ENCODE measurements at places on chromosomes 2 and 18. TPM values are rescaled to one million over a fixed set of nuclear protein-coding genes. Genes with fewer than 3 reads are reported as not detected.

DNA sequence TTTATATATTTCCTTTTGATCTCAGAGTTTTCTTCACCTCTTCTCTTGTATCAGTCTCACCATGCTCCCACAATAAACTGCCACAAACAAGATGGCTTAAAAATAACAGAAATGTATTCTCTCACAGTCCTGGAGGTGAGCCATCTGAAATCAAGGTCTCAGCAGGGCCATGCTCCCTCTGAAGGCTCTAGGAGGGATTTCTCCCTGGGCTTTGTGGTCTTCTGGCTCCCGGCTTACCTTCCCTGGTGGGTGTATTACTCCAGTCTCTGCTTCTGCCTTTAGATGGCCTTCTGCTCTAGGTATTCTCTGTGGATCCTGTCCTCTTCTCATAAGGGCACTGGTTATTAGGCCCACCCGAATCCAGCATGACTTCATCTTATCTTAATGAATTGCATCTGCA is 994.7 kb upstream of the POU3F3 start:
- DNase-seq, result no peak

DNA sequence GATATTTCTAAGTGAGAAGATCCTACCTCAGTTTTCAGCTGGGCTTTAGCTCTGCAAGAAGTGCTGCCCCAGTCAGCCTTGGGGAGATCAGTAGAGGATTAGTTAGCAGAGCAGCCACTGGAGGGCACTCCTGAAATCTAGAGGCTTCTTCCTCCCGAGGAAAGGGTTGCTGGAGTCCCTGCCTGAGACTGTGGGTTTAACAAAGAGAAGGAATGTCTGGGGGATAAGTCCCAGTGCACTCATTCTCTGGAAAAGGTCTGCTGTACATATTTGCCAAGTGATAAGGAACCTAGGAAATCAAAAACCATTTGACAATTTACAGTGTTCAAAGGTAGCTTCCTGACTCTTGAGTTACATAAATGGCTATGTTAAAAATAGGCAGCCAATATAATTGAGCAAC is 207.2 kb downstream of the SLC8A1 start:
- DNase-seq, result peak; percentile 64

GRCh38 chr2:113237604-113238160 is 41.0 kb downstream of the PAX8 start:
- DNase-seq, result no peak

- DNase-seq, result peak; percentile 20
Measured at GRCh38 chr2:11417946-11418585, 47.9 kb downstream of the E2F6 start.

LRRTM4 gene
- total RNA-seq, result 0.29 TPM

SLC23A3 gene
- 0.86 TPM for total RNA-seq

CDH19 gene
- not detected for total RNA-seq

LYG1 gene
- total RNA-seq, result not detected

GRCh38 chr2:1973636-1974035 is 229.3 kb upstream of the PXDN start:
- DNase-seq, result no peak

DNA sequence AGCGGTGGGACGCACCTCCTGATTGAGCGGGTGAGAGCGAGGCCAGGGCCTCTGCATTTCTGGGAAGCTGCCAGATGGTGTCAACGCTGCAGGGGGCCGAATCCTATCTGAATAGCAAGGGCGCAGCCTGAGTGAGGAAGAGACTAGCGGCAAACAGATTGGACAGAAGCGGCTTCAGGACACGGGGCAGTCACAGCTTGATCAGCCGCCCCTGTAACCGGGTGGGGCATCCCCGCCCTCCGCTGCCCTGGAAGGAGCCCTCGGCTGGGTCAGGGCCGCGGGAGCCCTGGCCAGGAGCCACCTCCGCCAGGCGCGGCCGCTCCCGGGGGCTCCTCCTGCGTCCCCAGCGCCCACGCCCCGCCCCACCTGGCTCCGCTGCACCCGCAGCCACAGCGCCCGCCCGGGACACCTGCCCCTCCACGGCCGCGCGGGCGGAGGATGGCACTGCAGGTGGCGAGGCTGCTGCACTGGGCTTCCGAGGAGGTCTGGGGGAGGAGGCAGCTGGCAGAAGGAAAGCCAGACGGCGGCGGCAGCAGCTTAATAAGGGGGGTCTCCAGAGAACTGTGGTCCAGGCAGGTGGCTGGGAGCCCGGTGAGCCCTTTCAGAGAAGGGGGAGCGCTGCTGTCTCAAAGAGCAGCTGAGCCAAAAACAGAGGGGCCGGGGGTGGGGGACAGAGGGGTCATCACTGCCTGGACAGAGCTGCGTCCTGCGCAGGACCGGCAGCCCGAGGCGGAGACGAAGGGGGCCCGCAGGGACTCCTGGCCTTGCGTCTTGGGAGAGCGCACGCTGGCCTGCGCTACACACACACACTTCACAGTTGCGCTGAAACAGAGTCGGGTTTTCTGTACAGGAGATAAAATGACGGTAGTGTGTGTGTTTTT is 18.8 kb upstream of the SOX11 start:
- DNase-seq, result peak; percentile 29

CYP1B1 gene
- 35.0 TPM for total RNA-seq

BOLL gene
- not detected for total RNA-seq

MAP3K19 gene
- not detected for total RNA-seq
